ENCODE measurements at places on chromosomes 4 and X. TPM values are rescaled to one million over a fixed set of nuclear protein-coding genes. Genes with fewer than 3 reads are reported as not detected.

CSAG3 gene
- not detected for total RNA-seq

CDX4 gene
- not detected for total RNA-seq

CT45A1 gene
- total RNA-seq, result not detected

ATP2B3 gene
- total RNA-seq, result under 0.01 TPM

SPRY1 gene
- total RNA-seq, result 8.7 TPM

SH3D19 gene
- total RNA-seq, result 29.5 TPM

MAGEC2 gene
- total RNA-seq, result not detected

ARHGAP10 gene
- total RNA-seq, result 22.8 TPM

SPP1 gene
- not detected for total RNA-seq

SLC9B1 gene
- total RNA-seq, result 0.47 TPM

CXorf49 gene
- total RNA-seq, result not detected

CHRDL1 gene
- total RNA-seq, result not detected
